SHP77 treated with DMSO at 0.1 percent for 48 hours (cell line): ENCODE measurements at places on chromosomes 1 and 21.

GRCh38 chr1:117112047-117112717 is 9.4 kb downstream of the TRIM45 start:
- no peak for DNase-seq

GRCh38 chr1:2580691-2581090 is 5.9 kb upstream of the PRXL2B start:
- no peak for DNase-seq

- no peak for DNase-seq
Measured at GRCh38 chr1:235649368-235650163, at the start of gene GNG4. TSS of gene GNG4 (minus strand) at chr1:235649784. CDS start at chr1:235583838, 65,946 bp downstream.

DNA sequence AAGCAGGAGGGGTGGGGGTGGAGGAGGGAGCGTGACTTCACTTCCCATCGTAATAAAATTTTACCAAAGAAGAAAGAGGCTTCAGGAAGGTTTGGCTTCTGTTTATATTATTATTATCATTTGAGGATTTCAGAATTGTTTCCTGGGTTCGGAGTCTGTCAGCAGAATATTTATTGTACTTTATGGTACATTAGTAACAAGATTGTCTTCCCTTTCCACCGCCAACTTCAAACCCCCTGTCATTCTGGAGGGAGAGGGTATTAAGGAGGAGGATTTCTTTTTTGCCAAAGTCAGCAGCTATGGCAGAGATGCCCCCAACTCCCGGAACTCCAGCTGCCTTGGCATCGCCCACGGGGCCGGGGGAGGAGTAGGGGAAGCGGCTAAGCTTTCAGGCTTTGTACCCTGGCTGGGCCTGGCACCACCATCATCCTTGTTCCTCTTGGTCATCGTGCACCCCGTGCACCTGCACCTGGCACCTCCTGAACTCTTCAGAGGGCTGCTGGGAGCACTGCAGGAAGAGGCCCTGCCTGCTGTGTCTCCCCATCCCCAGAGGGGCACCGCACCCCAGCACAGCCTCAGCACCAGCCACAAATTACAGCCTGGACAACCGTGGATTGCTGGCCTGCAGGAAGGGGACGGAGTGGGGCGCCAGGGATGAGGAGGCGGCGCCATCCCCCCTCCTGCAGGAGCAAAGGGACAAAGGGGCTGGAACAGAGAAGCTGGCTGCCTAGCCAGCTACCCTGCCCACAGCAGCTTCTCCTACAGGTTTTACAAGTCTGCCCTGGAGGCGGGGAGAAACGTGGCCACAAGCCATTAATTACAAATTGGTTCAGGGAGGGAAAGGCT is 24.0 kb upstream of the PAX7 start:
- no peak for DNase-seq

- no peak for DNase-seq
Measured at GRCh38 chr1:12548279-12548972, 69.6 kb downstream of the DHRS3 start.

DNA sequence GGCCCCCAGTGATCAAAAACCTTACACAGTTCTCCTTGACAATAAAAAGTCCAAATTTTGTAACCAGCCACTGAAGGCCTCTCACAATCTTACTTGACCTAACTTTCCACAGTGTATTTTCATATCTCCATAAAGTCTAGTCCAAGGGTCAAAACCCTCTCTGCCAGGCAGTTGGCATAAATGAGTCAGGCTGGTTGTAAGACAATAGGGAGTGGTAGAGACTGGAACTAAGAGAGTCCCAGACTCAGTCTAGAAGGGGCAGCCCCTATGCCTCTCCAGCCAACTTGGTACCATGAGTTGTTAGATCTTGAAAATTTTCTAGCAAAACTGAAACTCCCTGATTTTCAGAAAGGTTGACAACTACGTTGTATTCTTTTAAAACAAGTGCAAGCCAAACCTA is 21.0 kb downstream of the KIF21B start:
- no peak for DNase-seq
